Activated CD4-positive, alpha-beta T cell treated with anti-CD3 and anti-CD28 coated beads for 48 hours (primary cell): ENCODE measurements at places on chromosomes 6 and 20.

- no peak for DNase-seq
Observed at GRCh38 chr6:159075506-159076228, 30.9 kb upstream of the TAGAP start.

GRCh38 chr6:111899531-111899930 lies 26.3 kb upstream of the FYN start:
- DNase-seq: no peak

- no peak for DNase-seq
Observed at GRCh38 chr20:60420676-60421229, 462.5 kb downstream of the CDH26 start.

GRCh38 chr20:33914919-33915318 lies 78.8 kb upstream of the RALY start:
- DNase-seq: peak; percentile 59

DNA sequence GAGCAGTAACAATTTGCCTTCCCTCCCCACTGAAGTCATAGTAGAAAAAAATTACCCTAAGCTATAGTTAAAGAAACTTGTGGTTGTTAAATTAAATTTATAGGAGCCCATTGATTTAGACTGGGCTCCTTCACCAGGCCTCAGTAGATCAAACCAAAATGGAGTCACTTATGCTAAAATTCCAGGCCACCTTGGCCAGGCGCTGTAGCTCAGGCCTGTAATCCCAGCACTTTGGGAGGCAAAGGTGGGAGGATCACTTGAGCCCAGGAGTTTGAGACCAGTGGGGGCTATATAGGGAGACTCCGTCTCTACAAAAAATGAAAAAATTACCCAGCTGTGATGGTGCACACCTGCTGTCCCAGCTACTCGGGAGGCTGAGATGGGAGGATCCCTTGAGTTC lies 15.0 kb upstream of the GMNN start:
- DNase-seq: no peak

DNA sequence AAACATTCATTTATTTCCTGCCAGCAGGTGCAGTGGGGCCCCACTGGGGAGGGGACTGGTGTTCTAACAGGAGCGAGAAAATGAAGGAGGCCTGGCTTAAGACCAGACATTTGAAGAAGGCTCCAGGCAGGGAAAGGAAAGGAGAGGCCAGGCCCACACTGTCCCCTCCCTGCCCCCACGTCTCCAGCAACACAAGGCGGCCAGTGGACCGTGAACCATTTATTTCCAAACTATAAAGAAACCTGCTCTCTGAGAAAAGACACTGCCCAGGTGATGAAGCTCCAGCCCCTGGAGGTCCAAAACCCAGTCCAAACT lies 41.4 kb upstream of the CDH22 start:
- no peak for DNase-seq

- no peak for DNase-seq
Observed at GRCh38 chr6:43828711-43829110, 58.7 kb downstream of the VEGFA start.

GRCh38 chr6:139235661-139236060 lies 56.1 kb downstream of the TXLNB start:
- DNase-seq: no peak

DNA sequence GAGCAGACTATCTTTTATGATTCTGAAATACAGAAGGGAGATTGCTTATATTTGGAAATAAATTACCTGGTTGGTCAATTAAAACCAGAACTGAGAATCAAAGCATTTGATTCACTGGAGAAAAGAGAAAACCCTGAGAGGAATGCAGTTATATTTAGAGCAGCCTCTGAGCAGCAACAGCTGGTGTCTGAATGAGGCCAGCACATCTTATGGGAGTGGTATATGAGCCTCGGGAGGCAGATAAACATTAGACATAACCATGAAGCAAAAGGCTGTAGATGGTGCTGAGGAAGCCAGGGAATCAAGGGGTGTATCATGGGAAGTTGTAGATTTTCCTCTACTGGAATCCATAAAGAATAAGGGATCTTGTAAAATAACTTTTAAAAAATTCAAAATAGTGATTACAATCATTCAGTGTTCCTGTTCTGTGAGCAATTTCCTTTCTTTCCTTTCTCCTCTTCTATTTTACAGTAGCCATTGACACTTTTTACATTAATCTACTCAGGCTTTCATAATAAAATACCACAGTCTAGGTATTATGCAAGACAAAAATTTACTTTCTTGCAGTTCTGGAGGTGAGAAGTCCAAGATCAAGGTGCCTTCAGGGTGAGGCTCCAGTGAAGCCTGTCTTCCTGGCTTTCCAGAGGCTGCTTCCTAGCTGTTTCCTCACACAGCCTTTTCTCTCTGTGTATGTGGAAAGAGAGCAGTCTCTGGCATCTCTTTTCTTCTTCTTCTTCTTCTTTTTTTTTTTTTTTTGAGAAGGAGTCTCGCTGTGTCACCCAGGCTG lies 32.8 kb upstream of the ENPP5 start:
- no peak for DNase-seq

GRCh38 chr6:154039231-154039842 lies at the start of gene OPRM1:
TSS of gene OPRM1 (plus strand) at chr6:154039240. CDS start at chr6:154039545, 305 bp downstream.
- peak; percentile 59 for DNase-seq

GRCh38 chr20:46720776-46721425 lies 11.5 kb downstream of the SLC2A10 start:
- peak; percentile 18 for DNase-seq

DNA sequence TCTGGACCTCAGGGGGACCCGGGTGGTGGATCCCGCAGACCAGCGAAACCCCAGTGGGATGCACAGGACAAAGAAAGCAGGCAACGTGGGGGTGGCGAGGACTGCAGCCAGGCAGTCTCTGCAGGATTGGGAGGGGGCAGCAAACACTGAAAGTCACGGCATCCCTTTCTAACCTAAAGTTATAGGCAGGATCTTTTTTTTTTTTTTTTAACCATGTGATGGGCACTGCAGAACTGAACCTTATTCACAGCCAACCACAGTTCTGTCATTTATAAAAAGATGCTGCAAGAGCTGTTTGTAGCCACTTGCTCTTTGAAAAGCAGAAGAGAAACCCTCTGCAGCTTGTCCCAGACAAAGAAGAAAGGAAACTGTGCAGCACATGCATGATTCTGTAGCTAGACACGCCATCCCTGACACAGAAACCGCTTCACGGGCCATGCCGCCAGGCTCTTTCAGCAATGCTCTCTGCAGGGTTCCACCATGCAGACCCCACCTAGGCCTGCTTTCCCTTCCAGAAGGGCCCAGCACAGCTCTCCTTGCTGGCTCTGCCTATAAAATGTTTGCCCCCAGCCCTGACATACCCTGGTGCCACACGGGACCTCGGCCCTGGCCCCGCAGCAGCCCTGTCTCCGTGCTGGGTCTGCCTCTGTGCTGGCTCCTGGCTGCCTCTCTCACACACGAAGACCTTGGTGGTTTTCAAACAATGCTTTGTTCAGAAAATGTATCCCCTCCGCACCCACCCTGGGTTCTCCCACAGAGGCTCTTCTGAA lies 70.8 kb downstream of the PYGB start:
- DNase-seq: no peak

DNA sequence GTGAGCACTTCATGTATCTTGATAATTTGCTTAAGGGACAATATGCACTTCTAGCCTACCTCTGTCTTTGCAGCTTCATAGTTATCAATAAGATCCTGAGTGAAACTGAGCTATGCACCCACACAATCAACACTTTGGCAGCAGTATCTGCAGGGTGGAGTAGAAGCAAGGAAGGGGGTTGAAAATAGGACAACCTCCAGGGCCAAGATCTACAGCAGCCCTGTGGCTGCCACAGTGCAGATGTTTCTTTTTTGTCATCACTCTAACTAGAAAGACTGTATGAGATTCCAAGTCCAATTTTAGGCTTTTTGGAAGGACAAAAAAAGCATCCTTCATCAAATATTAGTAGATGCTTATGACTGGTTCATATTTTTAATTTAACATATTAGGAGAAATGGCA lies 336.1 kb upstream of the CITED2 start:
- no peak for DNase-seq

GRCh38 chr6:15073344-15073789 lies 172.5 kb upstream of the JARID2 start:
- peak; percentile 15 for DNase-seq

- no peak for DNase-seq
Observed at GRCh38 chr20:58772786-58773185, 77.9 kb downstream of the GNAS-AS1 start.

DNA sequence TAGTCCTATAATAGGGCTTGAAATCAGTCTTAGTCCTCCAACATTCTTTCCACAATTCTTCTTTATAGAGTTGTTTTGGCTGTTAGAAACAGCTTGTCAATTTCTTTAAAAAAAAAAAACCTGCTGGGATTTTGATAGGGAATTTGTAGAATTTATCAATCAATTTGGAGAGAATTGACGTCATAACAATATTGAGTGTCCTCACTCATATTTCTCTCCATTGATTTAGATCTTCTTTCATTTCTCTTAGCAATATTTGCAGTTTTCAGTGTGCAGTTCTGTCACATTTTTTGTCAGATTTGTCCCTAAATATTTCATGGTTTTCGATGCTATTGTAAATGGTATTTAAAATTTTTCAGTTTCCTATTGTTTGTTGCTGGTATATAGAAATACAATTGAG lies 5.3 kb upstream of the LINC00237 start:
- DNase-seq: no peak

DNA sequence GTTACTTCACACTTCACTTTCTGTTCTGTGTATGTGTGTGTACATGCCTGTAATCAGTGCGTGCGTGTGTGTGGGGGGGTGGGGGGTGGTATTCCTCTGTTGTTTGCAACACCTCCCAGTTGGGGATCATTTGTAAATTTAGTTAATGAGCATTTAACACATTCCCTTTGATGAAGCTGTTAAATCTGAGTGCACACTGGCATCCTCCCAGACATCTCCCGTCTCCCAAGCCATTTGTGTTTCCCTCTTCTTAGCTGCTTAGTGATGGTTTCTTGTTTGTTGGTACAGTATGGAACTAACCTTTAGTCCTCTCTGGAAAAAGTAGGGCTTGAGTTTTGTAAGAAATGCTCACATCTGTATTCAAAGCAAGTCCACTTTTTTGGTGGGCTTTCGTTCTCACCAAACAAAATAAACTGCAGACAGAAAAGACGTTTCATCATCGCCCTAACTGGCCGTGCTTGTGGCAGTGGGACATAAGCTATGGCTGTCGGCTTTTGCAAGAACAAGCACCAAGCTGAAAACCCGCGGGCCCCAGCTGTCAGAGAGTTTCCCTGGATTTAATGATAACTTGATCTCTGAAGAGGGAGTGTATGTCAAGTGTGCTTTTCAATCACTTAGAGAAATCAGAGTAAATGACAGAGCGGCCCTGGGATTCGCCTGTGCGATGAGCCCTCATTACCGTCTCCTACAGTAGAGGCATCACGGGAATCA lies 54.9 kb upstream of the SASH1 start:
- DNase-seq: no peak

DNA sequence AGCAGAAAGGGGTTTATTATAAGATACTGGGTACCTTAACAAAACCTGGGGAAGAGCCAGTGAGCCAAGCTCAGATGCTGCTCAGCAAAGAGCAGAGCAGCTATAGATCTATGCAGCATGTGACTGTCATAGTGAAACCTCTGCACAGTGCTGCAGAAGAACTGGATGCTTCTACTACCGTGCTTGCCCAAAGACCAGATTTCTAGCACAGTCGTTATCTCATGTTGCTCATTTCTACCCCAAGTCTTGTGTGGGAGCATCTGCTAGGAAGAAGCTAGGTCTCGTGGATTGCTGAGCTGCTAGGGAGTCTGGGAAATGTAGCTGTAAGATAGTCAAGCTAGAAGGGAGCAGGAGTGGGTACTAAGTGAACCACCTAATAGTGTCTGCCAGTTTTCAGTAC lies 31.7 kb upstream of the GNRH2 start:
- DNase-seq: peak; percentile 62

DNA sequence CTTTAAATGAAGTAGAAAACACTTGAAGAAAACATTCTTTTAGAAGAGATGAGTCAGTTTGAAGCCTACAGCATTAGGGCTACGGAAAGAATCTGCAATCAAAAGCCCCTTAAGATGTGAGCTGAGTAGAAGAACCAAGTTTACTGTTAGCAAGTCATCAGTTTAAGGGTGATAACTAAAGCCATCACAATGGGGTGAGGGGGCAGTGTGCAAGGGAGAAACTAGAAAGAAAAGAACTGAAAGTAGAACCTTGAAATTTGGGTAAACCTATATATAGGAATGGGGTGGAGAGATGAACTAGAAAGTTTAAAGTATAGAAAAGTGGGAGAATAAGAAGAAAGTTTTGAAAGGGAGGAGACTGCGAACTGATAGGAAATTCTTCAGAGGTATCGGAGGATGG lies 212.9 kb downstream of the COL19A1 start:
- DNase-seq: no peak

DNA sequence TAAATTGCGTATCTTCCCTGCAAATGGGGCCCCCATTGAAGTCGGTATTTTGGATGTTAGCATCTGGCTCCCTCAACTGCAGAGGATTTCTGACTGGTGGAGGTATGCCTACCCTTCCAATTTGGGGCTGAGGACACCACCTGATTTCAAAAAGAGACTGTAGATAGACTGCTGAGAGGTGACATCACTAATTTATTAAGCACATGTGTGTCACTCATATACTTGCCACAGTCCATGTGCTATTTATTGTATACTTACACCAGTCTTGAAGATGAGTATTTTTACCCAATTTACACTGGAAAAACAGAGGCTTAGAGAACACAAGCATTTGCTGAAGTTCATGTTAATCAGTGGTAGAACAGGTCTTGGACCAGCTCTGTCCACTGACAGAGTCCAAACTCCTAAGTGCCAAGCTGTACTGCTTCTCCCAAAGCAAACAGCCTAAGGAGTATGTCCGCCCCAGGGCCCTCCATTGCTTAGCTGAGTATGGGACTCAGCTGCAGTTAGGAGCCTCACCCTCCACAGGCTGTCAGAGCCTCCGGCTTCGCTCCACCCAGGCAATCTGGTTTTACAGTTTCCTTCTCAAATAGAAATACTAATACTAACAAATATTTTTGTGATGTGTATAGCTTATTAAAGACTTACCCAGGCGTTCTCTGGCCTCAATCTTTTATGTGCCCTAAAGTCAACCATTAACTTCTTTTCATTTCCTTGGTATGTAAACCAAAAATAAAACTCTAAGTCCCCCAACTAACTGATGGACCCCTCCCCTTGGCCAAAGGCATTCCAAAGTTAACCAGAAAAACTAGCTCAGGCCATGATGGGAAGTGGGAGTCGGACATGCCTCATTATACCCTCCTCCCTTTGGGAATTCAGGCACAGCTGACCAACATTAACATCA lies 17.5 kb downstream of the RIN2 start:
- no peak for DNase-seq
